ENCODE measurements at places on chromosomes 2 and 18. TPM values are rescaled to one million over a fixed set of nuclear protein-coding genes. Genes with fewer than 3 reads are reported as not detected.

The CFC1B gene
- not detected for total RNA-seq

GRCh38 chr2:11018651-11019185, 107.0 kb downstream of the KCNF1 start:
- no peak for DNase-seq

GRCh38 chr2:48980846-48981245, 173.5 kb downstream of the FSHR start:
- no peak for DNase-seq

GRCh38 chr2:217125014-217125413, 265.1 kb upstream of the TNP1 start:
- no peak for DNase-seq

DNA sequence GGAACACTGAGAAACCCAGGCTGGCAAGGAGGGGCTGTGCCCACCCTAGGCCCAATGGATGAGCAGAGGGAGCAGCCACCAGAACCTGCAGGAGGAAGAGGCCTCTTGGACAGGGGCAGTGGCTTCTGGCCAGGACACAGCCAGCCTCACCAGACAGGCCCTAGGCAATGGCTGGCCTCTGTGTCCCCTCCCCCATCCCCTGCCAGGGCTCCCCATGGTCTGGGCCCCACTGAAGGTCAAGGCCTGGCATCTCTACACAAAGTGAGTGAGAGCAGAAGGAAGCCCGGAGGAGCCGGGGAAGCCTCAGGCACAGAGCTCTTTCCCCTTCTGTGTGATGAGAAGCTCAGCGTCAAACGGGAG, 6.3 kb downstream of the PRLH start:
- no peak for DNase-seq

- no peak for DNase-seq
Observed at GRCh38 chr2:120435671-120436459, 89.9 kb downstream of the INHBB start.

The LIPG gene
- total RNA-seq, result 96.2 TPM

DNA sequence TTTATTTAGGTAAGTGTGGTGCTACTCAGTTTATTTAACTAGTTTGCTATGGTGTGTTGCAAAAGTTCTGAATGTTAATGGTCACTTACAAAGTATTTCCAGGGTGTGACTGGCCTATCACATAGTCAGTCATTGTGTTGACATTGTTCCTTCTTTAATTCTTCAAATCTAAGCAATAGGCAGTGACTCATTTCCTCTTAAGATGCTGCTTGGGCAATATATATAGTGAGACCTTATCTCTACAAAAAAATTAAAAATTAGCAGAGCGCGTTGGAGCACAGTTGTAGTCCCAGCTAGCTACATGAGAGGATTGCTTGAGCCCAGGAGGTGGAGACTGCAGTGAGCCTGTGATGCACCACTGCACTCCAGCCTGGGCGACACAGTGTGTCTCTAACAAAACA, 5.8 kb upstream of the CCDC88A start:
- DNase-seq, result peak; percentile 78

- DNase-seq, result peak; percentile 78
Observed at GRCh38 chr2:72561621-72562318, 264.1 kb downstream of the EXOC6B start.

DNA sequence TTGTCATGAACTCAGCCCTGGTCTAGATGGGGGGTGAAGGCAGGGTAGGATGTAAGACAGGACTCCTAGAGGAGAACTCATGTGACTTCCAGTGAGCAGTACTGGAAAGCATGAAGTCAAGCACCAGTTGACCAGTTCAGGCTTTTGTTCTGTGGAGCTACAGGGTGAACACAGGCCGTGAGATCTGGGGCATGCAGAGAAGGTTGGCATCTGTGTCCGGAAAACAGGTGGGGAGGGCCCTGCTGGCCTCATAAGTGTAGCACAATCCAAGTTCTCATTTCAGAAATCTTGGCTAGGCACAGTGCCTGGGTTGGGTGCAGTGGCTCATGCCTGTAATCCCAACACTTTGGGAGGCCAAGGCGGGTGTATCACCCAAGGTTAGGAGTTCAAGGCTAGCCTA, 50.9 kb upstream of the SPATS2L start:
- no peak for DNase-seq

GRCh38 chr18:64720781-64721464, 572.0 kb upstream of the LINC00305 start:
- no peak for DNase-seq

DNA sequence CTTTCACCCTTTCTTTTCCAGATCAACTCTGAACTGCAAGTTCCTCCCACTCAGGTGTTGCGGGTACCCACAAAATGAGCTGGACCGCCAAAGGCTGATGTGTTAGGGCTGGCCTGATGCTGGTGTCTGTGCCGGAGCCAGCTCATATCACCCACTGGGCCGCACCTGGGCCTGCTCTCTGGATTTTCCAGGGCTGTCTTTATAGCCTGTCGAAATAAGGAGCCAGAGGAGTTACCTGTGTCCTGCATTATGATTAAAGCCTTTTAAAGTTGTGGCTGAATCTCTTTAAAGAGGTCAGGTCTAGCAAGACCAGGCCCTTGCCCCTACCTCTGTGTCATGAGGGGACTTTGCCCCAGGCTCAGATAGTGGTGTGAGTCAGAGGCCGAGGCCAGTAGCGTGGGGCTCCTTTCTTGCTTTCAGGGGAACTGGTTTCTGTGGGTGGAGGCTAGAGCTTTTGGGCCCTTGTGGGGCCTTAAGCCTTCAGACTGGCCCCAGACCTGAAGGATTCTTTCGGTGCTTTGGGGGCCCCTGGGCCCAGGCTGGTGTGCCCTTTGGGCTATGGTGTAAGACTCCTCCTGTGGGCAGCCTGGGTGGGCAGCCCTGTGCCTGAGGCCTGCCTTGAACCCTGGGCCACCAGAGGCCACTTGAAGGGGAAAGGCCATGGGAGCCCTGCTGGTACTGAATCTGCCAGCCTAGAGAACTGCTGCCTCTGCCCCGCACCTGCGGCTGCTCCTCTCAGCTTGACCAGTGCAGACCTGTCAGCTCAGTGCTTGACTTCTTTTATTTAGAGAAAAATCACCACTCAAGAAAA, 21.3 kb downstream of the OTOF start:
- no peak for DNase-seq

The FSIP2 gene
- total RNA-seq, result 0.16 TPM

DNA sequence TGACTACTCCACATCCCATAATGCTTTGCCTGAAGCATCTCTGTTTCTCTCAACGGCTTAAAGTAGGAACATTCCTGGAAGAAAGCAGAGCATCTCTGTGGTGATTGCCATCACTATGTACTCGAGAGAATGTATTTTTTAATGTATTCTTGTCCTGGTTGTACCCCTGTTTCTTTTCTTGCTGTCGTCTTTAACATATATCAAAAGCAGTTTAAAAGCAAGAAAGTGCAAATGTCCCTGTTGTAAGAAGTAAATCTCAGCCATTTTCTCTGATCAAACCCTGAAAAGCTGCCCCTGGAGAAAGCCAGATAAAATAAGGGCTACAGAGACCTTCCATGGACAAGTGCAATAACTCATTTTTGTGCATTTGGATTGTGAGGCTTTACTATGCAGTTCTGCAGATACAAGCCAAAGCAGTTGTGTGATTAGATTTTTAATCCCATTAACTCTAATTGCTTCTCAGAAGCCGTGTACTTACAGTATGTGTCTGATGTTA, 70.8 kb downstream of the XIRP2 start:
- no peak for DNase-seq

DNA sequence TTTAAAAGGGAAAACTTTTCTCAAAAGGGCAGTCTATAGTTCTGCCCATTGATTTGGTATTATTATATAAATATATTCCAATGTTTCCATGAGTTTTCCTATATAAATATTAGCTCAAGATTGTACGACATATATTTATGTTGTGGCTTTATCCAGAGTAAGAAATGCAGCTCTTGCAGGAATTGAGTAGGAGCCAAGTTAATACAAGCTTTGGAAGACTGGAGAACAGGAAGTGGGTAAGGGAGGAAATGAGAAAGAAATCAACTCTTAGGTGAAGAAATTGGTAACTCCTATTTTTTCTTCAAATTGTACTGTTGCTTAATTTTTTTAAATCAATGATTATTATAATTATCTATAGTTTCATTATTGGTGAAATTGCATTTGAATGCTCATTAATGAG, 105.4 kb upstream of the FAM117B start:
- DNase-seq, result peak; percentile 58

- DNase-seq, result peak; percentile 58
Observed at GRCh38 chr18:2104620-2105462, 466.5 kb downstream of the METTL4 start.

GRCh38 chr2:193583638-193584400, 1389.1 kb upstream of the TMEFF2 start:
- no peak for DNase-seq

DNA sequence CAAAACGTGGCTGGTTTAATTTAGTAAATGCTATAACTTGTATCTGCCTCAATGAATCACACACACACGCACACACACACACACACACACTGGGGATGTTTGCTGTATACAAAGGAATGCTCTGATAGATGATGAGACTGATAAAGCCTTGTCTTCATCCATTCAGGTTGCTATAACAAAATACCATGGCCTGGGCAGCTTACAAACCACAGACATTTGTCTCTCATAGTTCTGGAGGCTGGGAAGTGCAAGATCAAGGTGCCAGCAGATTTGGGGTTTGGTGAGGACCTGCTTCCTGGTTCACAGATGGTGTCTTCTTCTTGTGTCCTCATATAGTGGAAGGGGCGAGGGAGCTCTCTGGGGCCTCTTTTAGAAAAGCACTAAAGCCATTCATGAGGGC, 149.5 kb upstream of the HDAC4 start:
- no peak for DNase-seq

The LYG2 gene
- not detected for total RNA-seq

- no peak for DNase-seq
Observed at GRCh38 chr2:173760553-173760952, 204.6 kb downstream of the SP3 start.

DNA sequence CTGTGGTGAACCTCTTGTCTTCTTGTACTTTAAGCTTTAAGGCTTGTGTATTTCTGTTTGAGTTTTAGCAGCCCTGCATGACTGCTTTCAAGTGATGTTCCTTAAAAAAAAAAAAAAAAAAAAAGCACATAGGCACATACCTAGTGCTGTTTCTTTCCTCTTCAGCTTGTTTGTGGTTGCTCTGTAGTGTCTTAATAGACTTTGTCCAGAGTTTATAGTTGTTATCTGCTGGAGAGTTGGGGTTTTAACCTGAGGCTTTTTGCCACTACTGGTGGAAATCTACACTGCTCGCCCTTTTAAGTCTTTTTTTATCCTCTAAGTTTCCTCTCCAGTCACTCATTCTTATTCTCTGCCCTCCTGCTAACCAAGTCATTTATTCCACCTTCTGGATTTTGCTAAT, 34.5 kb downstream of the AGFG1 start:
- DNase-seq, result no peak

- DNase-seq, result peak; percentile 49
Observed at GRCh38 chr2:19899985-19900930, 1.5 kb downstream of the TTC32 start.

The PROM2 gene
- 0.60 TPM for total RNA-seq

DNA sequence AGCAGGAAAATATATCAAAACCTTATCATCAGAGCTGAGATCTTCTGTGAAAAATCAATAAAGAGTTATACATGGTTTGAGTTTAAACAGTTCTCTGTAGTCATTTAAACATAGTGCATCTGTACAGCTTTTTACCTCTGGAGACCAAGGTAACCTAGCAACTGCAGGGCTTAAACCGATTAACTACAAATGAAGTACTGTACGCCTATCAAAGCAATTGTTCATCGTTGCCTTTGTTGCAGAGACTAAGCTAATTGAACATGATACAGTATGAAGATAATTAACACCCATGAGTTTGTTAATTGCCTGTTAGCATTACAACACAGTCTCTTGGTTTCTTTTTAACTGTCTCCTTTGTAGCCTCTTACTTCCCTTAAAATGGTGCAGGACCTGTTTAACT, 147.9 kb downstream of the LNPK start:
- no peak for DNase-seq

DNA sequence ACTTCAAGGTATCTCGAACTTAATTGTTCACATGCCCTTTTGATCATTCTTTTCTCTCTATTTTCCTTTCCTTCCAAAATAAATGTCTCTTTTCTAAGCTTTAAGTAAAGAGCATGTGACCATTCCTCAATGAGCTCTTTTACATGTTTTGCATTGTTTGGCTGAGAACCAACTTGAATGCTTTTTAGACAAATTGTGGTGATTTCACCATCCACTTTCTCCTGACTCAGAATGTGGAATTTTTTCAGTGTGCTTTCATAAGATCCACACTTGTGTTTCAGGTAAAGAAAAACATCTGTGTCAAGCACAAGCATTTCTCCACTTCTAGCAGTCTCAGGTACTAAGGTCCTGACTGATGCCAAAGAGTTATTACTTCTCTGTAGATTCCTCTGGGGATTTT, 10.7 kb downstream of the RBM43 start:
- DNase-seq, result no peak

GRCh38 chr2:152354909-152355308, 19.9 kb downstream of the FMNL2 start:
- DNase-seq, result no peak

- DNase-seq, result no peak
Observed at GRCh38 chr2:206611736-206612135, 30.6 kb upstream of the FAM237A start.

GRCh38 chr2:26492749-26493515, 15.0 kb upstream of the OTOF start:
- peak; percentile 22 for DNase-seq

DNA sequence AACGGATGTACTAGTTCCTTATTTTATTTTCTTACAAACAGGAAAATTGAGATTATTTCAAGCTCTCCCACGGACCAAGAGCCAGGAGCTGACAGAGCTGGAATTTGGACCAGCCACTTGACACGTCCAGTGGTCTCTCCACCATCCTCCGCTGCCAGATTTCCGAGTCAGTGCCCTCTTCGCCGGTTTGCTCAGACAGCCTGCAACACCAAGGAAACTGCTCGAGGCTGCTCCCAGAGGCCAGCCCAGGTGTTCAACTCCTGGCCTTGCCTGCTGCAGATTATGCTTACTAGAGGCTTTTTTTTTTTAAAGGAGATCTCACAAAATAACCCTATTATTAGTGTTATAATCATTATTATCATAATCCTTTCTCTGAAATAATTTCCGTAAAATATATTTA, 779.8 kb downstream of the RNF144A start:
- no peak for DNase-seq

- peak; percentile 74 for DNase-seq
Observed at GRCh38 chr2:203909261-203909967, 27.1 kb upstream of the ICOS start.

The ACADL gene
- total RNA-seq, result not detected

The RAMP1 gene
- not detected for total RNA-seq

- DNase-seq, result no peak
Observed at GRCh38 chr18:77807650-77808049, 558.0 kb downstream of the GALR1 start.

The RPRM gene
- not detected for total RNA-seq

The OSR1 gene
- total RNA-seq, result not detected

DNA sequence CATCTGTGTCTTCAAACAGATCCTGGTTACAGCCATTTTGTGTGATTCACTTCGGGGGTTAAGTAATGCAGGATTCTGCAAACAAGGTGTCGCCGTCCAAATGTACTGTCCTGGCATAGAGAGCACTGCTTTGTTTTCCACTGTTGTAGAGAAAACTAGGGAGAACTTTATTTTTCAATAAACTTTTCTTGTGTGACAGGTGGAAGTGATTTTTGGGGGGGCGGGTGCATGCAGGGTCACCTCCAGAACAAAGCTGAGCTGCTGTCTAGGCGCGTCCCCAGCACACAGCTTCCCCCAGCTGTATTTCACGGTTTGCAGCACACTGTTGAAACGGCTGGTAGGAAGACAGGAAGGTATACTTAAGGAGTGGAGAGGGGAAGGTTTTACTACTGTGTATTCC, 200.6 kb downstream of the MGAT5 start:
- no peak for DNase-seq

The CABLES1 gene
- total RNA-seq, result 71.1 TPM

- no peak for DNase-seq
Observed at GRCh38 chr2:42900289-42900891, 108.0 kb upstream of the HAAO start.

Measured in endothelial cell of umbilical vein (primary cell).